ENCODE measurements at places on chromosomes 6 and 20.

- DNase-seq = no peak
Measured at GRCh38 chr6:164398647-164399046, 910.8 kb downstream of the C6orf118 start.

GRCh38 chr6:50899306-50899870 is 80.7 kb downstream of the TFAP2B start:
- no peak for DNase-seq

DNA sequence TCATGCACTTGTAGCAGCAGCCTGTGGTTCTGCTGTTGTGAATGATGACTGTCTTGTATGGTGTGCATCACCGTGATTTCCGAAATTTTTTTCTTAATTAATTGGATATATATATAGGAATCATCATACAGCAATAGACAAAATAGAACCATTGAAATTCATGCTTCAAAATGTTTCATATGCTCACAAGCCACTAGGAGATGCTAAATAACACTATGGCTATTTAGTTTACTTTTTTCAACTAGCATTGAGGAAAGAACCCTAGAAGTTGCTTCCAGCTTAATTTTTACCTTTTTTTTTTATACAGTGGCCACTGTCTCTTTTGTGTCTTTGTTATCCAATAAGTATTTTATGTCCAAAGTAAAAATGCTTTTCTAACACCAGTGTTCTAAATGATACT is 485.4 kb downstream of the CDKAL1 start:
- no peak for DNase-seq

DNA sequence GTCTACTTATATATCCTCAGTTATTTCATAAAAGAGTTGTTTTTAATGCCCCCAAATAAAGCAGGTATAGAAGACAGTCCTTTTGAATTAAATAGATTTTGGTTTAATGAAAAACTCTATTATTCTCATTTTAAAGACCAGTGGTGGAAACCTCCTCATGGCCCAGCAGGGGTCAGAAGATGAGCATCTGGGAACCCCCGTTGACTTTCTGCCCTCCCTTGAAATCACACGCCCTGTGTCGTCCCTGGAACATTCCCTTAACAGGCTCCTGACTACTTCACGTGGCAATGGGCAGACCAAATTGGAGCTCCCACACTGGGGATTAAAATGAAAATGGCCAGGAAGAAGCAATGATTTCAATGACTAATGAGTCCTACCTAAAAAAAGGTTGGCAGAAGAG is 220.9 kb downstream of the KIF16B start:
- DNase-seq = no peak

DNA sequence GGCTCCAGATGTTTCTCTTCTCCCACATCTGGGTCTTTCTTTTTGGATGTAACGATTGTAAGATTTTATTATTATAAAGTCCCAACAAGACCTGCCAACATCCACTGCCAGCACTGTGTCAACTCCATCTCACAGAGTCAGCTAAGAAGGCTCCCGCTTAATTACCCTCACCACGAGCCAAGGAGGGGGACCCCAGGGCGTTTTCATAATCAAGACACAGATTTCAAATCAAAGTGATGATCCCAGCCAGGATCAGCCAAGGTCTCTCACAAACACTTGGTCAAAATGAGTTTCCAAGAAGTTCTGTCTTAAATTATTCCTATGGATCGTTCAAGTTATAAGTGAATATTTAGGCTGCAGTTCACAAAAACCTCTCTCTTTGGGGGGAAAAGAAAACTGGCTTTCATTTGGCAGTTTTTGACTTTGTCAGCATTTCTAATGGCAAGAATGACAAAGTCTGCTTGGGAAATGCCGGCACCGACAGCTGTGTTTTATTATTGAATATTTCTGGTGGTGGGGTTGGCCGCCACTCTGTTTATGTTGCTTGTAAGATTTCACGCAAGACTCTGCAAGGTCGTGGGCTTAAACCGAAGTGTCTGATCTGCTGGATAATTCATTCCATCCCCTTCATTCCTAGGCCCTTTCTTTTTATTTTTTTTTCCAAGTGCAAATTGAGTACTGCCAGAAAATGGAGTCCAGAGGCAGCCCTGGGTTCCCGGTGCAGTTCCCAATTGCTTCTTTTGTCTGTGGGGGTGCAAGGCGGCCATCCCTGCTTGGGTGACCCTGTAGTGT is 170.2 kb upstream of the PMEPA1 start:
- DNase-seq = no peak

Data from T-helper 1 cell (primary cell).